ENCODE measurements at places on chromosomes 13 and 19.

DNA sequence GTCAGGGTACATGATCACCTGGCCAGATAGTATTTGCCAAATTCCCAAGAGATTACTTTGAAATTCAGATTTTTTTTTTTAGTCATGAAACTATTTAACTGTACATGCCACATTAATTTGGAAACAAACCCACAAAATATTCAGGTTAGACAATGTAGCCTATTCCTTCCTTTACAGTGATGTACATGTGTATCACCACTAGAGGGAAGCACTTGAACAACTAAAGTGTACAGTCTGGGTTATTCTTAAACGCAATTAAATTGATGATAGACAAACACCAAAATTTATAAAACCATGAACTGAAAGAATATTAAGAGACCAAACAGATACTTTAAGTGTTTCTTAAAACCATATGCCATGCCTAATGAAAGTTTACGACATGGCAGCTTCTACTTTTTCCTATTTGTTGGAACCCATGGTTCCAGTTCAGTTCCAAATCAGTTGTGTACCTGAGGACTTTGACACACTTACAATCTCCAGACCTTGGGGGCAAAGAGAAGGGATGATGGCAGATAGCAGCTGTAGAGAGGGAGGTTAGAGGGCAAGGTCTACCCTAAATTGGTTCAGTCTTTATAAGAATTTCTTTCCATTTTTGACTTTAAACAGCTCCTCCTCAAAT is 52.8 kb downstream of the TNFSF13B start:
- peak; percentile 63 for DNase-seq

DNA sequence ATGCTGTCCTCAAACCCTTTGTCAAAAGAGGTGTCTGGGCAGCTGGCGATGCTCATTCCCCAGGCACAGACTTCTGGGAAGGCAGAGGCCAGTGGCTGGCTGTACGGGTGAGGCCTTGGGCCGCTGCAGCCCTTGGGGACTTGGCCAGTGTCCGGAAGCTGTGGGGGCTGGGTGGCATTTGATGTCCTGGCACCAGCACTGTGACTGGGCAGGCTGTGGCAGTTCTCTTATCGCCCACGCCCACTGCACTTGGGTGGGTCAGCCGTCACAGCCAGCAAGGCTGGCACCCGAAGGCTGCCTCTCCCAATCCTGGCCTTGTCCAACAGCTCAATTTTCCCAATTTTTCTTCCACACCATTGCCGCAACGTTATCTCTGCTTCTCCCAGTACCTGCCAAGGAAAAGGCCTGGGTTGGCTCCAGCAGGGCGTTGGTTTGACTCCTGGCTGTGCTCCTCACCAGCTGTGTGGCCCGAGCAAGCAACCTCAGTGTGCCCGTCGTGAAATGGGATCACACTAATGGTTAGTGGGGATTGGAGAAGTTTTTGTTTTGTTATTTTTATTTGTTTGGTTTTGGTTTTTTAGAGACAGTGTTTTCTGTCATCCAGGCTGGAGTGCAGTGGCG is 12.7 kb upstream of the SLC44A2 start:
- no peak for DNase-seq

- no peak for DNase-seq
These were observed 13.5 kb upstream of the F7 start for GRCh38 chr13:113091891-113092775.

DNA sequence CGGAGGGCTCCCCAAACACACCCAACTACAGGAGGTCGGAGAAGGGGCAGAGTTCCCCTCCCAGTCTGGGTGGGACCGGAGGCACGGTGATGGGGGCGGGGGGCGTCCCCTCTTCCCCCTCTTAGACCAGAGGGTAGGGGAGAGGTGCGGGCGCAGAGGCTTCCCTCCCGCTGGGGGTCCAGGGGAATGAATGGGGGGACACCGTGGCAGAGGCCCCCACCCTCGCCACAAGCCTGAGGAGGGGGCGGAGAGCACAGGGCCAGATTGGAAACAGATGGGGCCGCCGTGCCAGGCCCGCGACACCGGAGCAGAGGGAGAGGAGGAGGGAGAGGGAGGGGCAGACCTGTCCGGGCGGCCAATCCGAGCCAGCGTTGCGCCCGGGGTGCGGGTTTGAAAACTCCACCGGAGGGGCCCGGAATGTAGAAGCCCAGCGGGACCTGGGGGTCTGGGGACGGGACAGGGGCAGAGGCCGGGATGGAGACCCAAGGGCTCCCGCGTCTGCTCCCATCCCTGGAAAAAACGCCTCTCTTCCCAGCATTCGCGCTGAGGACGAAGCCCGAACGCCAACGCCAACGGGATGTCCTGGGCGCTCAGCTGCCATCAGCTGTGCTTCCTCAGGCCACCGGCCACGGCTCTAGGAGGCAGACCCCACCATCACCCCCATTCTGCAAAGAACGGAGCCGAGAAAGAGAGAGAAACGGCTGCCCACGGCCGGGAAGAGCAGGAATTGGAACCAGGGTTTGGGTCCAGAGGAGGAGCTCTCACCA is 46.8 kb downstream of the PTPRS start:
- DNase-seq: peak; percentile 52

- no peak for DNase-seq
These were observed 2.5 kb downstream of the LIG4 start for GRCh38 chr13:108212886-108213285.

- no peak for DNase-seq
These were observed 14.6 kb upstream of the KCNN1 start for GRCh38 chr19:17951990-17952976.

- no peak for DNase-seq
These were observed 1.6 kb downstream of the ZNF837 start for GRCh38 chr19:58379246-58379645.

DNA sequence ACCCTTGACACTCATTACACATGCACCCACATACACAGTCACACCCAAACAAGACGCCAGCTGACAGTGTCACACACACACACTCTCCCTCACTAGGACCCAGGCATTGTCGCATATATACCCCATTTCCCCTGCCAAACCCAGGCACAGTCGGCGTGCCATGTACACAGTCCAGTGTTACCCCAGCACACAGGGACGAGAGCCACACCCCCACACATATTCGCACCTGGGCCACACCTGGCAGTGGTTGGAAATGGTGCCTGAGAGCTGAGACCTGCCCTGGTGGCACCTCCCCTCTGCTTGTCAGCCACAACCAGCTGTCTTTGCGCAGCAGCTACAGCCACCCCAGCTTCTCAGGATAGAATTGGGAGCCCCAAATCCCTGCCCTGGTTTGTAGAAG is 9.0 kb downstream of the NFIX start:
- no peak for DNase-seq

DNA sequence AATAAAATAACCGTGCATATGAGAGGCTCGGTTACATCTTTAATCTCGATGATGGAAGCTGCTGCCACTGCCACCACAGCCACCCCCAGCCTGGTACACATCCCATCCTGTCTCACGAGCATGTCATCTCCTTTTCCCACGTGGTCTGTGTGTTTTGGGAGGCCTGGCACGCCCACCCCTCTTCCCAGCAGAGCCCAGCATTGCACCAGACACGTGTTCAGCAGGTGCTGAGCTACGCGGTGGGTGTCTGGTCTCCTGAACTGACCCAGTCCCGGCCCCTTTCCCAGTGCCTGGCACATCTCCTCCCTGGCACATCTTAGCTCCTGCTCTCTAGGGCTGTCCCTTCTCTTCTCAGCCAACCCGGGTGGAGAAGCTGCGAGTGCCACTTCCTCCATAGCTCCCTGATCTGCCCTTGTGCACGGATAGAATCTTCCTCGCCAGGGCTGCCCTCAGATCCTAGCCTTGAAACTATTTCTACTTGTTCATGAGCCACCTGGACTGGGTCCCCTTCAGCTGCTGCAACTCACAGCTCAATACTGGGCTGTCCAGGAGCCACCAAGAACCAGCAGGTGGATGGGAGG is 36.8 kb upstream of the ZNF536 start:
- DNase-seq: no peak

- DNase-seq: no peak
These were observed 97.9 kb upstream of the RNF113B start for GRCh38 chr13:98274921-98275487.

GRCh38 chr19:55460670-55461258 is 678 bp downstream of the ISOC2 start:
- DNase-seq: peak; percentile 76

- DNase-seq: no peak
These were observed 535.8 kb downstream of the KCTD12 start for GRCh38 chr13:76350399-76350798.

DNA sequence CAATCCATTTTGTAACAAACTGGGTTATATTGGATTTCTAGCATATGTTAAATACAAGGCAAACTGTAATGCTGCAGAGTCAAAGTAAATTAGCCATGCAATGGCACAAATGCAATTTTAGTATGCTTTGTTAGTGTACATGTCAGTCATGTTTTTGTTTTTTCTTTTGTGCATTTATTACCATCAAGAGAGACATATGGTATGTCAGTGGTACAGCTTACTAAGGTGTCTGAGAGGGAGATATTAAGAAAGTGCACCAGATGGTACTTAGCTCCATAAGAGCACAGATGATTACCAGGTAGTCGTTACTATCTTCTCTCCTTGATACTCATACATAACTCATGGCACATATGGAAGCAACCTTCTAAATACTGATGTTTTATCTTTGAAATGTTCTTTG is 550.3 kb downstream of the GPC5 start:
- no peak for DNase-seq

GRCh38 chr13:73228546-73228945 is 169.7 kb downstream of the KLF5 start:
- peak; percentile 55 for DNase-seq

GRCh38 chr13:110836605-110836903 is 78.3 kb downstream of the ANKRD10 start:
- DNase-seq: no peak

Data from ELR (cell line).